ENCODE measurements at places on chromosomes 5 and 9.

- no peak for DNase-seq
Measured at GRCh38 chr9:97299809-97300414, 7.5 kb upstream of the CCDC180 start.

DNA sequence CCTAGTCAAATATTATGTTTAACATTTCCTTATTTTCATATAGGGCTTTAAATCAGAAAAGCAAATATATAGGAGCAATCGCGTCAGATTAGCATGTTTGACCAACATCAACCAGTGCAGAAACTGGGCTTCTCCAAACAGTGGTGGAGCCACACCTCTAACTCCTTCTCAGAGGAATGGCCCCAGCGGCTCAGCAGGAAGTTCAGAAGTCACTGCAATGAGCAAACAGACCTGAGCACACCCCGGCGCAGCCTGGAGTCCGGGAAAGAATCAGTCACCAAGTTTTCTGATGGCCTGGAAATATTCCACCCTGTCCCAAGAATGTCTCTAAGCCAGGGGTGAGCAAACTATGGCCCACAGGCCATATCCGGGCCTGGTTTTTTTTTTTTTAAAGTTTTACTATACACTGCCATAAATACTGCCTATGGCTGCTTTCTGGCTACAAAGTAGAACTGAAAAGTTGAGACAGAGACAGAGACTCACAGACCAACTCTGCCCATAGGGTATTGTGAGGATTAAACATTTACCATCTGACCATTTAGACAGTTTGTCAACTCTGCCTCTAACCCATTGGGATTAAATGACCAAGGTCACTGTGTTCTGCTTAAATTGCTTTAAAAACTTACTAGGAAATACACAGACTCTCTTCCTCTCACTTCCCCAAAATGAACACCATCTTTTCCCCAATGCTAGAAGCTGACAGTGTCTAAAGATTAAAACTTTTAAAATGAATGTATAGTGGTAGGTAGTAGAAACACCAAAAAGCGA lies 5.4 kb downstream of the GOLM1 start:
- DNase-seq = no peak

DNA sequence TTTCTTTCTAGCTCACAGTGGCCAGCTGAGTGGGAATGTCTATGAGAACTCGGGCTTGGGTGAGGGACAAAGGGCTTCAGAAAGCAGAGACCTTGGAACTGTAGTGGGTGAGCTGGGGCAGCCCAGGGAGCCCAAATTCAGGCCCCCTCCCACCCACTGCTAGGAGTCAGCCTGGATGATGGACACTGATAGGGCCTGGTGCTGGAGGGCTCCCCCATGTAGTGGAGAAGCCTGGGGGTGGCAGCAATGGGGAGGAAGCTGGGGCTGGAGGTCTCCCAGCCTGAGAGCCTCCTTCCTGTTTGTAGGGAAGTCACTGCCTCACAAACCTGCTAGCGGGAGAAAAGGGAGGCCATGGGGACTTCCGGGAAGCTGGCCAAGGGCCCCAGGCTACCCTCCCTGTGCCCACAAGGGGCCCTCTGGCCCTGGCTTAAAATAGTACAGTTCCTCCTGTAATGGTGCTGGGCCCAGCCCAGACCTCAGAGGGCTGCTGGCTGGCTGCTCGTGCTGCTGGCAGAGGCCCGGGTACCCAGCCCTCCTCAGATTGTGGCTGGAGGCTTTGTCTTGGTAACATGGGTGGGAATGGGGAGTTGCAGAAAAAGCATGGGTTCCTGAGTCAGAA lies 6.3 kb upstream of the NR5A1 start:
- no peak for DNase-seq

GRCh38 chr5:98069876-98070512 lies 703.5 kb upstream of the RGMB start:
- no peak for DNase-seq

DNA sequence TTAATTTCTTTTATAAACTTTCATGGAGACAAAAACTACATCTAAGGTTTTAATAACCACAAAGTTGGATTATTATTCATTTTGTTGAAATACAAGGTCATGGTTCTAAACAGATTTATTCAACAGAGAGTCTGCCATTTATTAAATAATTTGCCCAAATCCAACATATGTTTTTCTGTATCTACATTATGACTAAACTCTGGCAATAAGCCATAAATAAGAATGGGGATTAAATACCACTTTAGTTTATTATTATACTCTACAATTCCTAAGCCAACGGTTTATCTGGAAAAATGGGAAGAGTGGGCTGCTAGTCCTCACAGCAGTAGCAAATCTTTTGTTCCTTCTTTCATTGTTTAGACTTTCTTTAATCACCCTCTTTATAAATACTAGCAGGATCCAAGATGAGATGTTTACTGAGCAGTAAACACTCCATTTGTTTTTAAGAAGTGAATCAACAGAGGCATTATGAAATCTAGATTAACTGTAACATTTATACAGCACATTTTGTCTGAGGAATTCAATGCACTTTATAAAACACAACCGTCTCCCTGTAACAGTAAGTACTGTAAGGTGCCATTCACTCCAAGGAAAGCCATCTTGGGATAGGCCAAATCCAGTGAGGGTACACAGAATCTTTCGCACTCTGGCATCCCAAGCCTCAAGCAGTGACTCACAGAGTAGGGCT lies 89.7 kb downstream of the DROSHA start:
- no peak for DNase-seq

- no peak for DNase-seq
Measured at GRCh38 chr5:113017881-113018635, 41.5 kb downstream of the DCP2 start.

DNA sequence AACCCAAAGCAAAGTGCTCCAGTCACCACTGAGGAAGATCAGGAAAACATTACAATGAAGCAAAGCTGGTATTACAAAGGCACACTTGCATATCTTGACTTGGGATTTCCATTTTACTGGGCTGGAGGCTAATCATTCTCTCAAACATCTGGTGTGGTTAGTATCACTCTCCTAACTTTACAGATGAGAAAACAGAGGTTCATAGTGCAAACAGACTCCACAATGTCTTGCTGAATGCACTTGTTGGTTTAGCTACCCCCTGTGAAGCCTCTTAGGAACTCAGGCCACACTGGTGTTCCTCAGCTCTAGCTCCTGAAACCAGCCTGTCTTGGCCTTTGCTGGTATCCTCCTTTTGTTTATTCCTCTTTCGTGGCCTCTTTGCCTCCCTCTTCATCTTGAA lies 29.5 kb upstream of the SMAD5 start:
- no peak for DNase-seq

DNA sequence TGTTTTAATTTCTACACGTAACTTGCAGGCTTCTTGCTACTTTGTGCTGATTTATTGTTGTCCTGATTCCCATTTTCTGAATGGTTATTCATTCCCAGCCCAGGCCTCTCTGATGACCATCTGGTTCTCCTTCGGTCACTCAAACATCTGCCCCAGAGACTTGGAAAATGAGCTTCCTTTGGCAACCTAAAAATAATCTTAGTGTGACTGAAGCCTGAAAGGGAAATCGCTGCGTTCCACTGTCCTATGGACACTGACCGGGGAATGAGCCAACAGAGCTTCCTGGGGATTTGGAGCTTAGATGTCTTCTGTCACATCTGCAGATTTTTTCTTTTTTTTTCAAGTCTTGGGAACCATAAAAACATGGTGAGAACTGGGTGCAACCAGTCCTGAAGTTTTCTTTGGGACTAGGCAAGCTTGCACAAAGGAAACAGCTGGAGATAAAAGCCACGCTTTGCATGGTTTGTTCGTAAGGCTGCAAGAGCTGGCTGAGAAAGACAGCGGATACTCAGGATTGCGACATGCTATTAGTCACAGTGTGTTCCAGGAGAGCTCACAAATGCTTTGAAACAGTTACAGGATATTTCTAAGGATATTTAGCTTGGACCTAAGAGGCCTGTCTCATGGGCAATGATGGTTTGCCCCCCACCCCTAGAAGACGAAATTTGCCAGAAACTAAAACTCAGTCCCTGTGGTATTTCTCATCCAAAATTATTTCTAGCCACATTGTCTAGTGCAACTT lies 146.2 kb downstream of the GOLPH3 start:
- DNase-seq = no peak

GRCh38 chr5:86526811-86527348 lies 90.9 kb upstream of the COX7C start:
- DNase-seq = no peak

DNA sequence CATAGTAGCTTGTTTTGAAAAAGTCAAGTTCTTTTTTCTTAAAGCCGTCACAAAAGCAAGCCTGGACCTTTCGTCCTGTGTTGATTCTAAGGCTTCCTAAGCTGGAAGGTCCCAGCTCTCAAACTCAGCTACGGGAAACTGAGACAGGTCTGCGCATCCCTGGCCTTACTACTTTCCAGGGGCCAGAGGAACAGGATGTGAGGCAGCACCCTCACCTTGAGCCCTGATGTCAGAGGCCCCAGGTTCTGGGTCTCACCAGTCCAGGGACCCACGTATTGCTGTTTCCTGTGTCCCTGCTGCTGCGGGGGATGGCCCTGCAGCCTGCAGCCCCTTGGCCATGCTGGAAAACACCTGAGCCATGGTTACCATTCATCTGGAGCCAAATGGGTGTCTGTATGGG lies 123.9 kb downstream of the COL23A1 start:
- DNase-seq = no peak
